NCI-H1694 treated with DMSO at 0.1 percent for 48 hours (cell line): ENCODE measurements at places on chromosomes 5 and 9.

DNA sequence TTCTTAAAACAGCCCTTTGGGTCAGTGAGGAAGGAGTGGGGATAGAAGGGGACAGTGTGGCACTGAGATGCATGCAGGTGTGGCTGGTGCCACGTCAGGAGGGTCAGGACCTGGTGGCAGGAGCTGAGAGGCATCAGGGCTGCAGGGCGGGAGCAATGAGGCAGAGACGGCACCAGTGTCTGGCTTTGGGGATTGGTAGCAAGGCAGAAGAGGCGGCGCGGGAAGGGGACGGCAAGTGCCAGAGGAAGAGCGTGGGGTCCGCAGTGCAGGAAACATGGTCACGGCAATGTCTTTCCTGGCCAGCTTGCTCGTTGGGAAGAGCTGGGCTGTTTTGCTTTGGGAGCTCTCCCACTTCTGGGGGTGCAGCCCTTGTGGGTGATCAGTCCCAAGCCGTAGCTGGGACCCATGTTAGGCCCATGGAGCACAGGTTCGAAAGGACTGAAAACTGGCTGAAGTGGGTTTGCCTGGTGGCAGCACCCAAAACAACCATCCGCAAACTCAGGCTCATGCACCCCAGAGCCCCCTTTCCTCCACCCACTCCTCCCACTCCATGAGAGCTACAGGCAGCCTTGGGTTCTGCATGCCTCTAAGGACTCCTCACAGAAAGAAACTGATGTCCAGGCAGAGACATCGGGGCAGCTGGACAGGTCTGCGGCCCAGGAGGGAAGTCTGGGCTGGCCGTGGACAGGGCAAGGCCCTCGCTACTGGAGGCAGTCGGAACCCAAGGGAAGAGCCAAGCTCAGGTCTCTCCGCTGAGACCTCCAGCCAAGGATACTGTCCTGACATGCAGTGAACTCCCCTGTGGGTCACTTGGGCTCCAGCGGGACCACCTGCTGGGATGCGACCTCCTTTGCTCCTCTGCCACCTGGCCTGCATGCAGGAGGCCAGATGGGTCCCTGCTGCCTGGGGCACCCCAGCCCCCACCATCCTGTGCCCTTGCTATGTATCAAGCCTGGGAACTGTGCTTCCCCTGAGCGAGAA is 104.4 kb downstream of the ZNF354C start:
- DNase-seq = no peak

DNA sequence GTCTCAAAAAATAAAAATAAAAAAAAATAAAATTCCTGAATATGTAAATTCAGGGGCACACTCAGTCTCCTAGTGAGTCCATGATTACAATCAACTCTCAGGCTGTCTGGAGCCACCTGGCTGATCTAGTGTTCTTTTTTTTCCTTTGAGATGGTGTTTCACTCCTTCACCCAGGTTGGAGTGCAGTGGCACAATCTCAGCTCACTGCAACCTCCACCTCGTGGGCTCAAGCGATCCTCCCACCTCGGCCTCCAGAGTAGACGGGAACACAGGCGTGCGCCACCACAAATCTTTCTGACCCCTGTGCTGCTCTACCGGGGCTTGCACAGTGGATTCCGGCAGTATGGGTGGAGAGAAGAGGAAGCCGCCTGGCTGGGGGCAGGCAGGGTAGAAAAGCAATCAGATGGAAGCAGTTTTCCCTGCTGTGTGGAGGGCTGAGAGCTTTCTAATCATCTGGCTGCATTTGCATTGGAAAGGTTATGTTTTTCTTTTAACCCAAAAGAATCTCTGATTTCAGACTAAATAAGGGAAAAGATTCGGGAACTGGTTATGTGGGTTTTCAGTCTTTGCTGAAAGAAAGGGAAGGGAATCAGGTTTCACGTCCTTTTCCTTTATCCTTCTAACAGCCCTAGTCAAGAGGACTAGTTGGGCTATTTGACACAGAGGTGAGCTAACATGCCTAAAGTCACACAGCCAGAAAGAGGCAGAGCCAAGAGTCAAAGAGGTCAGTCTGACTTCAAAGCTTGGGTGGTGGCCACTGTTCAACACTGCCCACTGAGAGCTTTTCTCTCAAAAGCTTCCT is 26.3 kb upstream of the CORO2A start:
- no peak for DNase-seq

DNA sequence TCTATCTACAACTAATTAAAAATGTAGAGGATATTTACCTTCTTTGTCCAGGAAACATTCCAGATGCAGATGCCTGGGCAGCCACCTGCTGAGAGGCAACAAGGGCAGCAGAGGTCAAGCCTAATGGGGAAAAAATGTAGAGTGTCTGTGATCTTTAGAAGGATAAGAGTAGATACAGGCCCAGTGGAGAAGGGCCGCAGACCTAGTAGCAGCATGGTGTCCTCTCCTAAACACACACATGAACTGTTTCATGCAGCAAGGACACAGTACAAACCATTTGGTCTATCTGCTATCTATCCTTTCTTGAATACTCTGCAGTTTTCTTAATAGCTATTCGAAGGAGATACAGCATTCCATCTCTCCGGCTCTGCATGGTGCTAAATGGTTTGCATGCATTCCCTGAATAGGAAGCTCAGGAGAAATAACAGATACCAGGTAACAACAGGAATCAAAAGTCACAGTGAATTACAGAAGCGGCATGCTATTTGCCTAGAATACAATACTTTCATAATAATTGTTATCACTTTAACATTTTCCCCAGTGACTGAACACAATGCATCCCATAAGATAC is 107.3 kb downstream of the ZNF608 start:
- no peak for DNase-seq

DNA sequence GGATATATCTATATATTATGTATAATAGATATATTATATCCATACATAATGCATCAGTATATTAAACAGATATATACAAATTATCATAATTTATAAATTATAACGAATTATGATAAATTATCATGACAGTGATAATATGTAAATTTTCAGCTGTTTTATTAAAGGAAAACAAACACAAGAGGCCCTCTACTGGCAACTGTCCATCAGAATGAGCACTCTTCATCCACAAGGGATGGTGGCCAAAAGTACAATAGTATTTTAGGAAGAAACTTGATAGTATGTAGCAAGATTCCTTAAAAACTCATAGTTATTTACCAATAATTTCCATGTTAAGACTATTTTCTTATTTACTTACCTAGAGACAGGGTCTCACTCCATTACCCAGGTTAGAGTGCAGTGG is 113.3 kb upstream of the LPAR1 start:
- no peak for DNase-seq

DNA sequence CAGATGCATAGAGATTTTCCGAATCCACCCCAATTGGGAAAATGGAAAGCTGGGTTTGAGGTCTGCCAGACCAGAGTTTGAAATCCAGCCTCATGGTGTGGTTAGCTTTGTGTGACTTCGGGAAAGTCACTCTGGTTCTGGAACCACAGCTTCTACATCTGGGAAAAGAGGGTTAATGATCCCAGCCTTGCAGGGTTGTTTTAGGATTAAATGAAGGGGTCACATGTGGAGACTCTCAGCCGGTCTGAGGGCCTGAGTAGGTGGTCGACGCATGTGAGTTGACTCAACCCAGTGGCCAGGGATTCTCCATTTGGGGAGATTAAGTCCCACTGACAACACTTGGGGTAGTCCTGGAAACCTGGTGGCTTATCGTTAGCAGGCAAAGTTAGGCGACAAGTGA is 6.1 kb downstream of the ZNF618 start:
- DNase-seq = no peak
